ENCODE measurements at places on chromosomes 6 and 20.

- no peak for DNase-seq
Observed at GRCh38 chr6:111576291-111576690, 29.4 kb downstream of the TRAF3IP2 start.

- no peak for DNase-seq
Observed at GRCh38 chr6:86942769-86943516, 5.6 kb downstream of the HTR1E start.

DNA sequence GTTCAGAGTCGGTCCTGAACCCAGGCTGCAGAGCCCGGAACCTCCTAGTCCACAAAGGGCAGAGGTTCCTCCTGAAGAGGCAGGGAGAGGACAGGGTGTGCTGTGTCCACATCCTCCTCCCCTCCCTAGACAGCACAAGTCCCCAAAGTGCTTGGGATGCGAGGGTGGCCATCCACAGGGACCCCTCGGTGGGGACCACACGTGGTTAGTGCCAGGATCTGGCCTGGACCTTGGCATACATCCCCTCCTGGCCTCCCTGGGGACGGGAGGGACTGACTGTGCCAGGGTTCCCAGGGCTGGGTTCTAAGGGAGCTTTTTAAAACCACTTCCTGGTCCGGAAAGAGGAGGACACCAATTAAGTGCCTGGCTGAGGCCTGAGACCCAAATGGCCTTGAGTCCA is 63.2 kb downstream of the CTCFL start:
- DNase-seq, result no peak

DNA sequence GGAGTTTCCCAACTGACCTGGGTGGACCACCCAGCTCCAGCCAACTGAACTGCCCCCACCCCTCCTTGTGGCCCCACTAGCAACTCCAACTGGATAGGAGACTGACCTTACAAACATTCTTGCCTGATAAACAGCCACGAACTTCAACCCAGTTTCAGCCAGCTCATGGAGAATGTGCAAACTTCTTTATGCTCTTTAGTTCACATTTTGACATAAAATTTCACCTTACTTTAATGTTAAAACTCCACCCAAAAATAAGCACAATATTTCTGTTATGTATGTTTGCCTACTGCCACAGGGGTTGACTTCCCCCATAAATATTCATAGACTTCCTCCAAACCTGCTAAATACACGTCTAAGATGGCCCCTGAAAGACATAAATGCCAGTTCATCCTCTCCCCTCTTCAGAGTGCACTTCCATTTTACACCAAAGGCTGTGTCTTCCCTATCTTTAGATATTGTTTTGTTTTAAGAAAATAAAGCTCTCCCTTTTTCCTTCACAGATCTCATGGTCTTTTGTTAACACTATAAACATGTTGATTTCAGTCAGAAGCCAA is 643.7 kb downstream of the EPM2A start:
- no peak for DNase-seq

GRCh38 chr6:118553132-118553531 is 5.0 kb downstream of the PLN start:
- DNase-seq, result no peak

GRCh38 chr20:58224974-58225373 is 3.5 kb downstream of the ANKRD60 start:
- DNase-seq, result no peak

- DNase-seq, result no peak
Observed at GRCh38 chr6:18388942-18389341, 1.8 kb downstream of the RNF144B start.

GRCh38 chr6:137119196-137120104 is 54.0 kb downstream of the IL22RA2 start:
- no peak for DNase-seq

DNA sequence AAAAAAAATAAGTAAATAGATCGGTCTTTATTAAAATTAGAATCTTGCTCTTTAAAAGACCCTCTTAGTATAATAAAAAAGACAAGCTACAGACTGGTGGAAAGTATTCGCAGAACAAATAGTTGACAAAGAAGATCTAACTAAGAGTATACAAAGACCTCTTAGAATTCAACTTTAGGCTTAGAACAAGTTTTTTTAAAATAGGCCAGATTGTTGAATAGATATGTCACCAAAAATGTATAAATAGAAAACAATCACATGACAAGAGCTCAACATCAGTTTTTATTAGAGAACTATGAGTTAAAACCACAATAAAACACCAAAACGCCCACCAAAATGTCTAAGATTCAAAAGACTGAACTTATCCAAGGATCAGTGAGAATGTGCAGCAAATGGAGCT is 632.7 kb upstream of the PTCHD4 start:
- no peak for DNase-seq

DNA sequence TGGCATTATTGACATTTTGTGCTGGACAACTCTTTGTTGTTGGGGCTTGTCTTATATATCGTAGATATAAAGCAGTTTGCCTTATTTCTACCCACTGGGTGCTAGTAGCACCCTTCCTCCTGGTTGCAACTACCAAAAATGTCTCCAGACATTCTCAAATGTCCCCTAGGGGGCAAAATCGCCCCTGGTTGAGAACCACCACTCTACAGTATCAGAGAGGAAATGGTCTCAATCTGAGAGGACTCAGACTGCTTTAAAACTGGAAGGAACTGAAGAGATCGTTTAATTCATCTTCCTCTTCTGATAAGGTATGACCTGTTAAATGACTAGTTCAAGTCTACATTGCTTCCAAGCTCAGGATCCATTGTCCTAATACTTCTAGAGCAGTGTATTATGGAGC is 14.9 kb downstream of the SH3BGRL2 start:
- no peak for DNase-seq

Measured in memory B cell (primary cell).